ENCODE measurements at places on chromosomes 6 and 20.
A peak's percentile ranks its signal among the peaks of the same experiment; 100 is the strongest.

DNA sequence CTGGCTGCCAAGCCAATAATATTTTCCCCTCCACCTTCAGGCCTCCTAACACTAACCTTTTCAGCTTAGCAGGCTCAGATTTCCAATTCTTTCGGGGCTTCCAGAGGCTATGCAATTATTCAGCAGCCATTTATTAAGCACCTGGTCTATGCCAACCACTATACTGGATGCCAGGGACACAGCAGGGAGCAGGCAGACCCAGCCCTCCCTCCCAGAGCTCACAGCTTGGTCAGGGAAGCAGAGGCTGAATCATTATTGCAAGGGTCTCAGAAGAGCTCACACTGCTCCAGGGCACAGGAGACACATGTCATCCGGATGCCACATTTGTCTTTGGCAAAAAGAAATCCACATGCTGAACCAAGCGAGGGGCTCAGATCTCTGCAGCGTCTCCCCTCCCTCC, 1.3 kb downstream of the BPIFB1 start:
- no peak for DNase-seq

GRCh38 chr20:17614176-17614811, 44.4 kb downstream of the DSTN start:
- DNase-seq: no peak

DNA sequence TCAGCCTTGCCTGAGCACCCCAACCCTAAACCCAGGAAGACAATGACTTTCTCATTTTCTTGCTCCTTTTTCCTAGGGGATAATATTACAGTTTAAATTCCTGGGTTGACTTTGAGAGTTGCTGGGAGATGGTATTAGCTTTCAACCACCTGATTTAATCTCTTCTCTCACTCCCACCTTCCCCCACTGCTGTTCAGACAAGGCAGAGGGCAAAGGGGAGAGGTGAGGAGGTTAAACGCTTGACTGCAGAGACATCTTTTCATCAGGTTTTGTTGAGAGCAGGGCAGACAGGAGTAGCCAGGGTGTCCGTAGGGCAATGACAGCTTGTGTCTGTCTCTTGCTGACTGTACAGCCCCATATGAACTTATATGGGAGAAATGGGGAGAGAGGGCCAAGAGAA, 811.2 kb downstream of the MAFB start:
- no peak for DNase-seq

GRCh38 chr20:48618631-48619030, 209.2 kb downstream of the PREX1 start:
- no peak for DNase-seq

GRCh38 chr6:128487055-128487454, 33.3 kb downstream of the PTPRK start:
- no peak for DNase-seq

DNA sequence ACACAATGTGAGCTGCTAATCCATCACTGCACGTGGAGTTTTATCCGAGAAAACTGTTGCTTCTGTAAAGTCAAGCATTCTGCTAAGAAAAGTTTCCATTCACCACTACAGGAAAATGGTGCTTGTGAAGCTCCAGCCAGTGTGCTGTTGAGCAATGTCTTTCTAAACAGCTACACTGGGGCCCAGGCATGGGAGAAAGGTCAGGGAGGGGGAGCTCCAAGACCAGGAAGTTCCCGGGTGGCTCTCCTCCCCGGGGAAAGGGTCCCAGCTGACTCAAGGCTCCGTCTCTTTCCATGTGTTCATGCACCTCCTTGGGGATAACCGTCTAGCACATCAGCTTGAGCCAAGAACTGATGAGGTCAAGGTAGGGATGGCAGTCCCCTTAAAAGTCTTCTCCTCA, 20.5 kb downstream of the RPP40 start:
- no peak for DNase-seq

GRCh38 chr20:63542696-63543095, 4.9 kb downstream of the SRMS start:
- DNase-seq: no peak

- DNase-seq: no peak
Observed at GRCh38 chr20:46895906-46896242, 1.2 kb downstream of the EYA2 start.

DNA sequence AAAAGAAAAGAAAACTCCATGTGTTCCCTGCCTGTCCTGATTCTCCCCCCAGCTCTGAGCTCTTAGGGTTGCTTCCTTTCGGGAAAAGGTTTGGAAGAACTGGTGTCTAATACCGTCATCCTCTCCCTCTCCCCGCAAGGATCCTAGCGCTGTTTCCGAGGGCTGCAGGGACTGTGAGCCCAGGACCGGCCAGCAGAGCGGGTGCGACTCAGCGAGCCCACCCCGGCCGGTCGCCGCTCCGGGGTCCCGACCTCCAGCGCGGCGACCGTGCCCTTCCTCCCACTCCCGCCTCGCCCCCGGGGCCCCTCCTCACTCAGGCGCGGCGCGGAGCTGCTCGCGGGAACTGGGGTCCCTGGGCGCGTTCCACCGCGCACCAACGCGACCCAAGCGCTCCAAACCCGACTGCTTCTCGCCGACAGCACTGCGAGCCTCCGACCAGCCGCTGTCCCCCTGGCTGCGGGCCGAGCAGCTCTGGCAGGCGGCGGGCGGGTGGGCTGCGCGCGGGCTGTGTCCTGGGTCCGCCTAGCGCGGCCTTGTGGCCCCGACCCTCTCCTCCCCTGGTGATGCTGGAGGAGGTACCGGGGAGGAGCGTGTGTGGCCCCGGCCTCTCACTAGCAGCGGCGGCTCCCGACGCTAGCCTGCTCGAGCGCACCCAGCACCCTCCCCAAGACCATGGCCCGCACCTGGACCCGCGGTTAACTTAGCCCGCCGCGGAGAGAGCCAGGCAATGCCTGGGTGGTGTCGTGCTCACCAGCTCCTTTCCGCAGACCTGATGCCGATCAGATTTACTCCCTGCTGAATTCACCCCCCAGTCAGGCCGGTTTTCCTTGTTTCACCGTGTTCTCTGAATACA, at the start of gene PLA2G7:
TSS of gene PLA2G7 (minus strand) at position 509 of the 853 bp plus-strand sequence. CDS start 12,484 bp downstream, outside the sequence.
- DNase-seq: no peak

DNA sequence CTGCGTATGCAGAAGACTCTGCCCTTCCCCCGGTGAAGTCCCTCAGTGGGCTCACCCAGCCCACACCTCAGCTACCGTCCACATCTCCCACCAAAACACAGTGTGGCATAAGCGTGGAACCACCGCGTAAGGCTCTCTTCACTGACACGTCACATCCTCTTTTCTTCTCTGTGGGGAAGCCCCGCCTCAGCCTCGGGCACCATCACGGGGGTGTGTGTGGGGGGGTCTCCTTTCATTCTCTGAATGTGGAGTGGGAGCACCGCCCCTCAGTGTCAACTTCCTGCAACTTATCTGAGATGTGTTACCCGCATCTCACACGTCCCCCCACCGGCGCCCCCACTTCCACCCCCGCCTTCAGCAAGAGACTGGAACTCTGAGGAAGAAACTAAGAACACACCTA, 388.4 kb upstream of the JARID2 start:
- DNase-seq: peak; percentile 51

GRCh38 chr20:24785141-24786110, 163.6 kb upstream of the CST7 start:
- DNase-seq: no peak

- DNase-seq: no peak
Observed at GRCh38 chr6:107750176-107750797, 73.8 kb downstream of the SCML4 start.

DNA sequence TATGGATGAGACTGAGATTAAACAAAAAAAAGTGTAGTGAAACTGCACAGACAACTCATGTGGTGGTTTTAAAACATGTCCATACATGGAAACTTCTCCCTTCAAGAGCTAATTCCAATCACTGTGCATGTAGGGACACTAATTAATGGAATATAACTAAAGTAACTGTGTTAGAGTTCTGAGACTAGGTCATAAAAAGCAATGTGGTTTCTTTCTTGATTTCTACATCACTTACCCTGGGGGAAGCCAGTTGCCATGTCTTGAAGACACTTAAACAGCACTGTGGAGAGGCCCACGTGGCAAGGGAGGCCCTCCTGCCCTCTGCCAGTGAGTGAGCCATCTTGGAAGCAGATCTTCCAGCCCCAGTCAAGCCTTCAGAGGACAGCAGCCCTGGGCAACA, 118.2 kb upstream of the DST start:
- no peak for DNase-seq

DNA sequence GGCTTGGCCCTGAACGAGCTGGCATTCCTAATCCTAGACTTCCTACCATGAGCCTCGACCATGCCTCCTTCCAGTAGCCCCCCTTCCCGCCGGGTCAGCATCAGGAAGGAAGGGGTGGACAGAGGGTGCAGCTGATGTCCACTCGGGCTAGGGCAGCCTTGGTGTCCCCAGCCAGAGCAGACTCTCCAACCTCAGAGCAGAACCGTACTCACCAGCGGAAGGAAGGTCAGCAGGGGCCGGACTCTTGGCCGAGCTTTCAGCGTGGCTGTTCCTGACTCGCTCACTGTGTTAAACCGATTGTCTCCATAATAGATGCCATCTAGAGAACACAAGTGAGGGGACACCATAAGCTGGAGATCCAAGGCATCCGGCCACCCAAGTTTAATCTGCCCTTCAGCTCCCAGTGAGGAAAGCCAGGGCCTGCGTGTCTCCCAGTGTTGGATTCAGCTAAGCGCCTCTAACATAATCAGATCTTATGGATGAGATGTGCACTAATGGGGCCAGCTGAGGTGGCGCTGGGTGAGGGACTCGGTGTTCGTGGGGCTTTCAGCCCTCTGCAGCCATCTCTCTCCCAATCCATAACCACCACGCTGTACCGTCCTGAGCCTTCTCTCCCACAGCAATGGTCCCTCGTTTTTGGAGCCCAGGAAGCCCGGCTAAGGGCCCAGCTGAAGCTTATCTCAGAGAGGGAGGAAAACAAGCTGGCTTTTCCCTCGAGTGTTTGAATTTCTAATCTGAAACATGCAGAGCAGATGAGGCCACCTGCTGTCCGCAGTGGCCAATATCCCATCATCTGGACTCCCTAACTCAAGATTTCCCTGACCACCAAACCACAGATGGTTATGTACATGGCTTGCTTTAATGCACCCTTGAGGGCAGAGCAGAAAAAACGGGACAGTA, 13.7 kb downstream of the C6orf132 start:
- DNase-seq: no peak

- DNase-seq: no peak
Observed at GRCh38 chr20:15597306-15597705, 975.9 kb downstream of the KIF16B start.

- no peak for DNase-seq
Observed at GRCh38 chr6:169502445-169502844, 199.4 kb downstream of the WDR27 start.

GRCh38 chr6:124254941-124255685, 451.4 kb downstream of the NKAIN2 start:
- no peak for DNase-seq

GRCh38 chr20:1325173-1326030, 3.5 kb downstream of the SDCBP2 start:
- peak; percentile 99 for DNase-seq

GRCh38 chr6:113854531-113855499, 2.3 kb upstream of the MARCKS start:
- no peak for DNase-seq

DNA sequence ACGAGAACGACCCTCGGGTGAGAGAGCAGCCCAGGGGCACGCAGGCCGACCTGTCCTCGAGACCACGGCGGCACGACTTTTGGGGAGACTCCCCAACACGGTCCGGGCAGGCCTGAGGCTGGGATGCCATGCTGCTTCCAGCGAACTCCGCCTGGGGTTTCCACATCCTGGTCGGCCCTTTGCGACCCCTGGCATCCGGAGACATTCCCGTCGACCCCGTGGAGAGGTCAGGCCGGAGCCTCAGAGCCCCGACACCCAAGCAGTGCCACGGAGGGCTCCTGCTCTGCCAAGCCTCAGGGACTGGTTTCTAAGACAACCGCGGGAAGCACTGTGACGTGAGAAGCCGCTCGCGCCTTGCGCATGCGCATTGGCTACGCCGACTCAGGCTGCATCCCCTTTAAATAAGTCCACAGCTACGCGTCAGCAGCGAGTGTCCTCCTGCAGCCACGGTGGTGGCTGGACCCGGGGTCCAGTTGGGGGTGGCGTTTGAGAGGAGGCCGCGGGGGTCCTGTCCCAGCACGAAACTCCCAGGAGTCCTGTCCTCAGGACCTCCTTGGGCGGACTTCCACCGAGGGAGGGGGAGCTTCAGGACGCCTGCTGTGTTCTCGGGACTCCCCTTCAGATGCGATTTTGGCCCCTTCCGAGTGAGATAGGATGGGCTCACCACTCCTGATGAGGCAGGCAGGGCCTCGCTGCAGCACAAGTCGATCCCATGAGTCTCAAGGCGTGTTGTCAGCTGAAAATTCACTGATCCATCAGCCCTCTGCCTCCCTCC, 1089.3 kb upstream of the DEFB115 start:
- DNase-seq: no peak

- no peak for DNase-seq
Observed at GRCh38 chr20:53672484-53673129, 79.0 kb upstream of the ZNF217 start.

- no peak for DNase-seq
Observed at GRCh38 chr6:159533568-159533967, 159.5 kb downstream of the SOD2 start.

- DNase-seq: no peak
Observed at GRCh38 chr20:44629542-44629941, 22.0 kb downstream of the ADA start.

DNA sequence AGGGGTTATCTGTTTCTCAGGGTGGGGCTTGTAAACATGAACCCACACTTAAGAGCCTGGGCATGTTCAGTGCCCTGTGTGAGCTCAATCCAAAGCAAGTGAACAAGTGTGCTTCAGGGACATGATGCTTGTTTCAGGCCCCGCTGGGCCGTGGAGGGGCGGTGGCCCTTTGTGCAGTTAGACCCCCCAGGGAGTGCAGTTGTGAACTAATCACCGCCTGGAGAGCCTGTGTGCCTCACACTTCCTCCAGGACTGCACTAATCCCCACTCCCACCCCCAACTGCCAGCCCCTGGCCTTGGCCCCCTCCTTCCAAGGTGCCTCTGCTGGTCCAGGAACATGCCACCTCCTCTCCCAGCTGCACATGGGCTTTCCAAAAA, 58.1 kb downstream of the RREB1 start:
- no peak for DNase-seq

- DNase-seq: no peak
Observed at GRCh38 chr20:1830240-1830639, 65.0 kb upstream of the SIRPA start.

GRCh38 chr20:45153147-45153546, 21.6 kb upstream of the PI3 start:
- DNase-seq: no peak

DNA sequence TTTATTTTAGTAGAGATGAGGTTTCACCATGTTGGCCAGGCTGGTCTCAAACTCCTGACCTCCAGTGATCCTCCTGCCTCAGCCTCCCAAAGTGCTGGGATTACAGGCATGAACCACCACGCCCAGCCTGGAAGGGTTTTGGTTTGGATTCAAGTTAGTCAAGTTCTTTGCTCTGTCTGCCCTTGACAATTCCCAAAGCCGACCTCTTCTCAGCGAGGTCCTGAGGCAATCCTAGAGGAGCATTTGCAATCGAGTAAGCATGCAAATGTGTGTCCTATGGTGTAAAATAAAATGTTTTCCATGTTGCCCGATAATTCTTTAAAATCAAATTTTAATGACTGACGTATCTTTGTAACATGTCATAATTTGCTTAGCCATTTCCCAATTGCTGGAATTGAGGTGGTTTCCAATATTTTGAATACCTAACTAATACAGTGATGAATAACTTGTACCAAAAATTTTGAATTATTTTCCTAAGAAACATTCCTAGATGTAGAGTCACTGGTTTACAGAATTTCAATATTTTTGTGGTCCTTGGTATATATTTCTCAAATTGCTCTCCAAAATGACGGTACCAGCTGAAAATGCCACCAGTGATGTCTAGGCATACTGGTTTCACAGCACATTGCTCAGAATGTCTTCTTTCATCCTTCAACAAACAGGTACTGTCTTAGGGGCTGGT, 38.7 kb downstream of the GTF2H5 start:
- DNase-seq: no peak

- no peak for DNase-seq
Observed at GRCh38 chr6:46048646-46049297, 33.1 kb upstream of the CLIC5 start.

Measured in effector CD4-positive, alpha-beta T cell (primary cell).